Caco-2 (cell line): ENCODE measurements at places on chromosomes 16 and 17. TPM values are rescaled to one million over a fixed set of nuclear protein-coding genes. Genes with fewer than 3 reads are reported as not detected.

Gene VASN
- total RNA-seq, result 2.7 and 2.8 TPM in 2 replicates

Gene SEPTIN1
- total RNA-seq, result 0.21 and 0.34 TPM in 2 replicates

Gene KLHL10
- not detected in 2 replicates for total RNA-seq

Gene HOXB13
- total RNA-seq, result 4.3 and 5.5 TPM in 2 replicates

Gene SEC14L1
- 92.0 and 96.1 TPM in 2 replicates for total RNA-seq

Gene BCAS3
- 35.6 and 44.1 TPM in 2 replicates for total RNA-seq

Gene GPR142
- not detected in 2 replicates for total RNA-seq

Gene LITAFD
- total RNA-seq, result not detected in 2 replicates

Gene ZPBP2
- not detected in 2 replicates for total RNA-seq

Gene RAB11FIP3
- 31.3 and 35.8 TPM in 2 replicates for total RNA-seq

Gene SGSM2
- 65.6 and 67.4 TPM in 2 replicates for total RNA-seq

Gene SLFN14
- not detected in 2 replicates for total RNA-seq

Gene TEKT1
- not detected in 2 replicates for total RNA-seq

Gene USP32
- total RNA-seq, result 50.3 and 53.3 TPM in 2 replicates

Gene KCNJ18
- not detected in 2 replicates for total RNA-seq

Gene C17orf78
- total RNA-seq, result not detected in 2 replicates

Gene CACNG3
- not detected in 2 replicates for total RNA-seq

Gene HOXB4
- total RNA-seq, result 3.4 and 3.9 TPM in 2 replicates

Gene TBC1D3K
- not detected in 2 replicates for total RNA-seq

Gene OR4D1
- total RNA-seq, result not detected in 2 replicates

Gene ASPHD1
- 13.2 and 14.7 TPM in 2 replicates for total RNA-seq

Gene ITGAD
- not detected in 2 replicates for total RNA-seq

Gene NRN1L
- total RNA-seq, result 0.93 TPM in 1 of 2 replicates, not detected in the other

Gene NSMCE1
- 33.4 and 37.0 TPM in 2 replicates for total RNA-seq

Gene NTN1
- 0.86 and 0.88 TPM in 2 replicates for total RNA-seq

Gene POLG2
- 28.9 and 32.9 TPM in 2 replicates for total RNA-seq

Gene KRT32
- total RNA-seq, result not detected in 2 replicates

Gene KIF19
- total RNA-seq, result not detected in 2 replicates

Gene KCNH4
- 0.07 and 0.37 TPM in 2 replicates for total RNA-seq

Gene UMOD
- total RNA-seq, result not detected in 2 replicates

Gene TEN1
- total RNA-seq, result 19.1 and 20.3 TPM in 2 replicates

Gene BORCS6
- 4.2 and 4.7 TPM in 2 replicates for total RNA-seq

Gene PDILT
- not detected in 2 replicates for total RNA-seq

Gene ARL5C
- total RNA-seq, result not detected in 2 replicates

Gene GCGR
- 0.91 and 1.0 TPM in 2 replicates for total RNA-seq
